Activated B cell treated with CpG ODN at 0.5 μM for 24 hours (primary cell): ENCODE measurements at places on chromosomes 13 and 19.

- DNase-seq, result no peak
These were observed 6.3 kb downstream of the C19orf12 start for GRCh38 chr19:29708554-29709439.

- DNase-seq, result no peak
These were observed 9.4 kb upstream of the GRAMD1A start for GRCh38 chr19:34990578-34991192.

GRCh38 chr13:102100234-102100633 is 301.6 kb downstream of the FGF14 start:
- no peak for DNase-seq

GRCh38 chr19:19417628-19418245 is 12.3 kb downstream of the GATAD2A start:
- no peak for DNase-seq
